GM12878 (cell line): ENCODE measurements at places on chromosomes 11 and 22. TPM values are rescaled to one million over a fixed set of nuclear protein-coding genes. Genes with fewer than 3 reads are reported as not detected.

The FHIP1B gene
- polyA plus RNA-seq, result 7.8 and 8.3 TPM in 2 replicates

The FDX1 gene
- 17.5 and 19.3 TPM in 2 replicates for polyA plus RNA-seq

- no peak for DNase-seq
Observed at GRCh38 chr11:40514124-40514523, 945.3 kb downstream of the LRRC4C start.

The ARL14EP gene
- polyA plus RNA-seq, result 50.8 and 55.5 TPM in 2 replicates

DNA sequence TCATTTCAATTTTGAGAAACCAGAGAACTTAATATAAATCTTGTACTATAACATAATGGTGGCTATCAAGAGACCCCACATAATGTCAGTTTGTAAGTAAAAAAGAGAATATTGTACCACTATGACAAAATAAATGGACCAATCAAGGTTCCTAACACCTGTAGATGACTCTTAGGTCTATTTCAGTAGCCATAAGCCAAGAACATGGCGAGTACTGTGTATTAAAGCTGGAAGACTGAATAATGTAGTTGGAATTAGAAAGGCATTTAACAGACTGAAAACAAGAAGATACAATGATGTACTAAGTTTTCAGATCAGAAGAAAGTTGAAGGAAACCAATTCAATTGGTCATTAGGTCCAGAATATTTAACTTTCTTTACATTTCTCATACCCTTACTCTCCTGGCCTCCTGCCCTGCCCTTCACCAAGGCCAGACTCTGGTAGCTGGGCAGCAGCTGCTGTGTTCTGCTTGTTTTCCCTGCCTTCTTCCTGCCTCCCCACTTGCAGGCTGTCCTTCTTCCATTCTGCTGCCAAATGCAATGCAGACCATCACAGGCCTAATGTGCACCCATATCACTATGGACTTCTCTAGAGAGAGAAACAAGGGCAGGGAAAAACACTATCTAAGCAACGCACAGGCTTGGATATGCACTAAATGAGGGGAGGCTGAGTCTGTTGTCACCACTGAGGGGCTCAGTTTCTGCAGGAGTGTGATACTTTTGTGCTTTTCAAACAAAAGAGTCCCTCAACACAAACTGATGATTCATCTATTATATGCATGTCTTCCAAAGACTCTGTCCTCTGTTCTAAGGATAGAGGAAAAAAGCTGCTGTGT lies 60.1 kb downstream of the RAB30 start:
- DNase-seq, result no peak

The TCN2 gene
- polyA plus RNA-seq, result 10.0 and 12.4 TPM in 2 replicates

The OR1S2 gene
- polyA plus RNA-seq, result not detected in 2 replicates

The OR2AT4 gene
- polyA plus RNA-seq, result not detected in 2 replicates

DNA sequence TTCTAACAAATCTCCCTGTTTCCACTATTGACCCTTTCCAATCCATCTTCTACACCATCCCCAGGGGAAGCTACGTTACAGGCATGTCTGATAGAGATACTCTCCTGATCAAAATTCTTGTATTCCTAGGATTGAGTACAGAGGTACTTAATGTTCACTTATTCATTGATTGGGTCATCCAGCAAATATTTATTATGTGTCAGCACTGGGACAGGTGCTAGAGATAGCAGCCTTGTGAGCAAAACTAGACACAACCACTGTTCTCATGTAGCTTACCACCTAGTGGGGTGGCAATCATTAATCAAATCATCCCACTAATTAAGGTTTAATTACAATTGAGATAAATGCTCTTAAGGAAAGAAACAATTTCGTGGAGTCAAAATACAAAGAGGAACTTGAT lies 9.4 kb upstream of the RTCB start:
- DNase-seq, result no peak

- DNase-seq, result no peak
Observed at GRCh38 chr11:6813656-6814055, 14.2 kb upstream of the OR6A2 start.

GRCh38 chr11:131350872-131351271 lies 19.5 kb upstream of the NTM start:
- no peak for DNase-seq

DNA sequence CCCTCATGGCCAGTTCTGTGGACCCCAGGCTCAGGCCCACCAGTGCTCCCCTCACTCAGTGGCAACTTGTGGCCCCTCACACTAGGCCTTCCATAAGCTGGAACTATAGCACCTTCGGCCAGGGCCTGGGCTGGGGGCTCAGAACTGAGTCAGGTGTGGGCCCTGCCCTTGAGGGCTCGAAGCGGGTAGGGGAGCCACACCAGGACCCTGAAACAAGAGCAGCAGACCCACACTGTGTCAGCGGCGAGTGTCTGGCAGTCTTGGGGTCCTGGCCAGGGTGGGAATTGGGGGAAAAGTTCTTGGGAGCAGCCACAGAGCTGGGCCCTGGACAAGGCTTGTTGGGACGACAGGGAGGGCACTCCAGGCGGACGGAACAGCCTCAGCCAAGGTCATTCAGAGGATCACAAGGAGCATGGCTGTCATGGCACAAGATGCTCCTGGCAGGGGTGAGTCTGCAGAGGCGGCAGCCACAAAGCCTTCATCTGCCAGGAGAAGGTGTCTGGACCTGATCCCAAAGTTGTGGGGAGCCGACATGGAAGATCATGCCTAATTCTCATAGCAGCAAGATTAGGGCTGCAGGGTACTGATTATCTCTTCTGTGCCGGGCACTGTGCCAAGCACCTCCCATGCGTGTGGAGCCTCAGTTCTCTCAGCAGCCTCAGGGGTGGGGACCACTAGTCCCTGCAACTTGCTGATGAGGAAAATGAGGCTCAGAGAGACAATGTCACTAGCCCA lies 50.7 kb downstream of the SHISAL1 start:
- DNase-seq, result no peak

The BAIAP2L2 gene
- polyA plus RNA-seq, result 0.06 TPM in 1 of 2 replicates, not detected in the other

The PTH gene
- not detected in 2 replicates for polyA plus RNA-seq

- no peak for DNase-seq
Observed at GRCh38 chr22:42060489-42060888, 10.1 kb downstream of the NAGA start.

DNA sequence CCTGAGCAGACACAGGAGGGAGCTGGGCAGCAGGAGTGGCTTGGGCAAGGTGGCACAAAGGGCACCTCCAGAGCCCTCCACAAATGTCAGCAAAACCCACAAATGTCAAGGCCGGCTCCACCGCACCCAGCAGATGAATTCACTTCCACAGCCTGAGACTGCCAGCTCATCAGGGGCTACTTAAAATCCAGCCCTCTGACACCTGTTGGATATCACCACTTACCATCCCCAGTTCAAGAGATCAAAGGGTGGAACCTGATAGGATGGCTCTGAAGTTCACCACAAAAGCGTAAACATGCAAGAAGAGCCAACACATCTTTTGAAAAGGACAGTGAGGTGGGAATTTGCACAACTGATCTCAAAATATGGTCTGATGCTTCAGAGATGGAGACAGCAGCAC lies 168.6 kb upstream of the GRK3 start:
- no peak for DNase-seq

- DNase-seq, result no peak
Observed at GRCh38 chr22:34111210-34111824, 191.0 kb upstream of the LARGE1 start.

The TMEM151A gene
- polyA plus RNA-seq, result not detected in 2 replicates

- no peak for DNase-seq
Observed at GRCh38 chr11:119874660-119875238, 145.7 kb upstream of the NECTIN1 start.

- DNase-seq, result no peak
Observed at GRCh38 chr22:44620841-44621257, 81.2 kb upstream of the PRR5 start.

GRCh38 chr22:38987171-38987895 lies 5.2 kb downstream of the APOBEC3B start:
- DNase-seq, result no peak

The OR4D5 gene
- not detected in 2 replicates for polyA plus RNA-seq

The MYRF gene
- 0.45 and 0.50 TPM in 2 replicates for polyA plus RNA-seq

DNA sequence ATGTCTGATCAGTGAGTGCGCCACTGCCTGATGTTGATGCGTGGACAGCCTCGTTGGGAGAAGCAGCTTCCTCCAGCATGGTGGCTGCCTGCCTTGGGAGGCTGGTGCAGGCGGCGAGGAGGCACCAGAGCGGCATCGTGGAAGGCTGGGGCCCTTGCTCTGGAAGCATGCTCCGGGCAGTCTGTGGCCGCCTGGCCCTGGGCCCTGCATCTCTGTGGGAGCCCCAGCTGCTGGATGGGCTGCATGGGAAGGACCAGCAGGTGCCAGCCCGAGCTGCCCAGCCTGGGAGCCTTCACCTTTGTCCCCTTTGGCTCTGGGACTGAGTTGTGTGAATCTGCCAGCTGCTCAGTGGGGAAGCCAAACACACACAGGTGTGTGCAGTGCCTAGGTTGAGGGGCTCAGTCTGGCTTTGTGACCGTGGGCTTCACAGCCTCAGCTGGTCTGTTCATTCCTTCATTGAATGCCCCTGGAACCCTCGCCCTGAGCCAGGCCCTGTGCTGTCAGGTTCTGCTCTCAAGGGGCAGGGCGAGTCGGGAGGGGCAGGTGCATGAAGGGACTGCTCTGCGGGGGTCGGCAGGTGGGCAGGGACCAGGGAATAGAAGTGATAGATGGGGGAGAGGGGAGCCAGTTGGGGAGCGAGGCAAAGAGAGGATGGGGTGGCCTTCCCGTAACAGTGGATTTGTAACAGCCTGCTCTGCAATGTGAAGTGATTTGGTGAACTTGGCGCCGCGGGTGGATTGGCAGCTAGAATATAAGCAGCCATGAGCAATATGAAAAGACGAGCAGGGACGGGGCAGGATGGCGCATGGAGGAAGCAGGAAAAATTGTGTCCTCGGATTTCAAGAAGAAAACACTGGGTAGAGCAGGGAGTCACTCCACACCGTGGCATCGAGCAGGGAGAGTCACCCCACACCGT lies 354.2 kb downstream of the TBC1D22A start:
- no peak for DNase-seq

DNA sequence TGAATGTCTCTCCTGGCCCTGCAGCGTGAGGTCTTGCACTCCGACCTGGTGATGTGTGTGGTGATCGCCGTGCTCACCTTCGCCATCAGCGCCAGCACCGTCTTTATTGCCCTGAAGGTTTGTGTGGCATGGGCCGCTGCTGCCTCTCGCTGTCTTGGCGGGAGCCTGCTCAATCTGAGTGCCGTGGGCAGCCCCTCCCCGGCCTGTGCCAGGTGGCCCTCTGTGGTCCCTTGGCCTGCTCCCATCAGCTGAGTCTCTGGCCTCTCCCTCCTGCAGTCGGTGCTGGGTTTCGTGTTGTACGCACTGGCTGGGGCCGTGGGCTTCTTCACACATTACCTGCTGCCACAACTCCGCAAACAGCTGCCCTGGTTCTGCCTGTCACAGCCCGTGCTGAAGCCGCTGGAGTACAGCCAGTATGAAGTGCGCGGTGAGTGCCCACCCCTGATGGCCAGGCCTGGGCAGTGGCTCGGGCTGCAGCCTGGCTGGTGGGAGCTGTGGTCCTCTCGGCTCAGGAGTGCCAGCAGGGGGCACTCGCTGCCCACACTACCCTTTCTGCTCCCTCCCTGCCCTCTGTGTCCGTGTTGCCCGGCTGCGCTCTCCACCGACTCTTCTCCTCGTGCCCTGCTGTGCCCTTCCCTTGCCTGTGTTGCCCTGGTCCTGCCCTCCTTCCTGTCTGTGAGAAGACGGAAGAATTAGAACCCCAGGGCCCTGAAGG lies 10.2 kb downstream of the PCNX3 start:
- DNase-seq, result no peak

The ACCSL gene
- not detected in 2 replicates for polyA plus RNA-seq

The SPA17 gene
- 11.2 and 11.3 TPM in 2 replicates for polyA plus RNA-seq

- no peak for DNase-seq
Observed at GRCh38 chr22:25875461-25875860, 133.5 kb downstream of the MYO18B start.

DNA sequence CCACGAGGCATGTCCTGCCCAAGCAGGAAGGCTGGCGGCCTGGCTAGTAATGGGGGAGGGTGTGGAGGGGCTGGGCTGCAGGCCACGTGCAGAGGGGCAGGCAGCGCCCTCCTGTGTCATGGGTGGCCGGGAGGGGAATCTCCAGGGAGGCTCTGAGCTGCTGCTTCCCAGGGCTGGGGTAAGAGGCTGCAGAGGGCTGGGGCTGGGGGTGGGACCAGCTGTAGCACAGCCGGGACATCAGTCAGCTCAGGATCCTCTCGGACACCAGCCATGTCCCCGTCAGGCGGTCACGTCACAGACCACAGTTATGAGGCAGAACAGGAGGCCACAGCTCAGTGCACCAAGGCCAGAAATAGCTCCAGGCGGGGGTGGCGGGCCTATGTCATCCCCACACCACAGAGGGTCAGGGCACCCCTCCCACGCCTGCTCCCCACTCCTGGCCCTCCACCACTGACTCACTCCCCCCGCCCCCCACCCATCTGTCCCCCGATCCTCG lies 21.1 kb downstream of the RTN4R start:
- DNase-seq, result peak; percentile 43

DNA sequence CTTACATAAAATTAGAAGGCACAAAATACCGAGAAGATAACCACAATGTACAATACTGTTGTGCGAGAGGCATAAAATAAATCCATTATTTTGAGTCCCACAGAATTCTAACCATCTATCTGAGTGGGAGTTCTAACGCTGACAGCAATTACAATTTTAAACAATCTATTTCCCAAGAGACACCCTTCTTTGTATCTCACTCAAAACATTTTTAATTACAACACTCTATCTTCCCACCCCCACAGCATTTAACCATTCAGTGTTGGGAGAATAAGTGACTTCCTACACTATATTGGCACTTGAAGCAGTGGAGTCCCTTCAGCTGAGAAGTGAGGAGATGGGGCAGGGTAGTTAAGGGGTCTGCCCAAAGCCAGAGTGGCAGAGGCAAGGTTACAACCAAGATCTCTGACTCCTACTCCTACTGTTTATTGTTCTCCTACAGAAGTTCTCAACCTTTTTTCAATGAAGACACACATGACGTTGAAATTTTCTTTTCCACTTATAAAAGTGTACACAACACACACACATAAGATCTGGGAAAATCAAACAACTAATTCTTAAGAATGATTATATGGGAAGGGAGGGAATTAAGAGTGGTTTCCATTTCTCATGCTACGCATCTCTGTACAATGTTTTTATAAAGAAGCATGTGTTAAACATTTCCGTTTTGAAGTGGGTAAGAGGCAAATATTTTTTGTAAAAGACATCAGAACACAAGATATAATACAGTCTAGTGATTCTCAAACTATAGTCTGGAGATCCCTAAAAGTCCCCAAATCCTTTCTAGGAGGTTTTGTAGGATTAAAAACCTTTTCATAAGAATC lies 10.9 kb downstream of the SLC25A17 start:
- DNase-seq, result no peak

- DNase-seq, result no peak
Observed at GRCh38 chr11:20723366-20723765, 54.0 kb downstream of the NELL1 start.

- no peak for DNase-seq
Observed at GRCh38 chr11:3775736-3776406, 21.5 kb downstream of the NUP98 start.

DNA sequence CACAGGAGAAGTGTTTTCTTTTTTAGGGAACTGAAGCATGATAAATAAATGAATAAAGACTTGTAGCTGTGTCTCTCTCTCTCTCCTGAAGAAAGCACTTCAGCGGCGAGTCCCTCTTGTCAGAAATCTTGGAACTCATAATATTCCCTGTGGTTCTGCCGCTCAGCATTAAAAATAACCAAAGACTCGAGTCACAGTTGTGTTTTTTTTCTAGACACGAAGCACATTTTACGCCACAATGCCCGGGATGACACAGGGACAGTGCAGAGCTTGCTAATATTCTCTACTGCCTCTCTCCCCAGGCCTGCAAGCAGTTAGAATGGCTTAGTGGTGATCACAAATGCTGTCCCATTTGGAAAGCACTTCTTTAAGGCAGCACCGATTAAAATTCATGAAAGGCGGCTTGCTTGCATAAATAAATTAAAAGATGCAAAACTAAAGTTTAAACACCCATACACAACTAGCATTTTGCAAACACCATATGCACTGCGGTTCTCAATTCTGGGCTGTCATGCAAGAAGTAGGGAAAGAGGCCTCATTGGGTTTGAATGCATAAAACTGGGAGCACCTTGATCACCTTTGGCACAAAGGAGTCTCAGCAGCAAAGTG lies 597.4 kb downstream of the SOX6 start:
- no peak for DNase-seq
